Umbilical cord (tissue), 2 donors: ENCODE measurements at places on chromosomes 16 and 17. TPM values are rescaled to one million over a fixed set of nuclear protein-coding genes. Genes with fewer than 3 reads are reported as not detected.
A peak's percentile ranks its signal among the peaks of the same experiment; 100 is the strongest.

- DNase-seq = peak; percentile 16
Observed at GRCh38 chr16:50802000-50802399, 60.1 kb downstream of the CYLD start.

ARSG gene
- 5.5 TPM for total RNA-seq

DNA sequence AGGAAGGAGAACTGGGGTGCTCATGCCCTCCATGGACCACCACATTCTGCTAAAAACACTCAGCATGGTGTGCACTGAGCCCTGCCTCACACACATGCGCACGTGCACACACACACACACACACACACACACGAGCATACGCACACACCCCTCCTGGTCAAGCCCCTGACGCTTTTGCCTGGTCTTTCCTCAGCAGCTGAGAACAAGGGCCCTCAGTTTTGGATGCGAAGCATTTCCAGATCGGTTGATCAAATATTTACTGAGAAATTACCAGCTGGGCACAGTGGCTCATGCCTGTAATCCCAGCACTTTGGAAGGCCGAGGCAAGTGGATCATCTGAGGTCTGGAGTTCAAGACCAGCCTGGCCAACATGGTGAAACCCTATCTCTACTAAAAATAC is 20.1 kb upstream of the RAI1 start:
- DNase-seq = no peak

DNA sequence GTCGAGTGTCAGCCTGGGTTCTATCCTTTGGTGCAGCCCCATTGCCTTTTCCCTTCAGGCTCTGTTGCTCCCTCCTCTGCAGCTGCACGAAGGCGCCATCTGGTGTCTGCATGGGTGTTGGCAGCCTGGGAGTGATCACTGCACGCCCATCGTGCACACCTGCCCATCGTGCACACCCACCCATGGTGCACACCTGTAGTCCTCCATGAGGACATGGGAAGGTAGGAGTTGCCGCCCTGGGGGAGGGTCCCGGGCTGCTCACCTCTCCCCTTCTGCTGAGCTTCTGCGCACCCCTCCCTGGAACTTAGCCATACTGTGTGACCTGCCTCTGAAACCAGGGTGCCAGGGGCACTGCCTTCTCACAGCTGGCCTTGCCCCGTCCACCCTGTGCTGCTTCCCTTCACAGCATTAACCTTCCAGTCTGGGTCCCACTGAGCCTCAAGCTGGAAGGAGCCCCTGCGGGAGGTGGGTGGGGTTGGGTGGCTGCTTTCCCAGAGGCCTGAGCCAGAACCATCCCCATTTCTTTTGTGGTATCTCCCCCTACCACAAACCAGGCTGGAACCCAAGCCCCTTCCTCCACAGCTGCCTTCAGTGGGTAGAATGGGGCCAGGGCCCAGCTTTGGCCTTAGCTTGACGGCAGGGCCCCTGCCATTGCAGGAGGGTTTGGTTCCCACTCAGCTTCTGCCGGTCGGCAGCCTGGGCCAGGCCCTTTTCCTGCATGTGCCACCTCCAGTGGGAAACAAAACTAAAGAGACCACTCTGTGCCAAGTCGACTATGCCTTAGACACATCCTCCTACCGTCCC is 2.9 kb downstream of the CTRL start:
- DNase-seq = peak; percentile 59

GRCh38 chr17:19619705-19620325 is 28.7 kb upstream of the ALDH3A2 start:
- no peak for DNase-seq

GRCh38 chr17:75059369-75060345 is 12.6 kb downstream of the KCTD2 start:
- peak; percentile 89 for DNase-seq

DNA sequence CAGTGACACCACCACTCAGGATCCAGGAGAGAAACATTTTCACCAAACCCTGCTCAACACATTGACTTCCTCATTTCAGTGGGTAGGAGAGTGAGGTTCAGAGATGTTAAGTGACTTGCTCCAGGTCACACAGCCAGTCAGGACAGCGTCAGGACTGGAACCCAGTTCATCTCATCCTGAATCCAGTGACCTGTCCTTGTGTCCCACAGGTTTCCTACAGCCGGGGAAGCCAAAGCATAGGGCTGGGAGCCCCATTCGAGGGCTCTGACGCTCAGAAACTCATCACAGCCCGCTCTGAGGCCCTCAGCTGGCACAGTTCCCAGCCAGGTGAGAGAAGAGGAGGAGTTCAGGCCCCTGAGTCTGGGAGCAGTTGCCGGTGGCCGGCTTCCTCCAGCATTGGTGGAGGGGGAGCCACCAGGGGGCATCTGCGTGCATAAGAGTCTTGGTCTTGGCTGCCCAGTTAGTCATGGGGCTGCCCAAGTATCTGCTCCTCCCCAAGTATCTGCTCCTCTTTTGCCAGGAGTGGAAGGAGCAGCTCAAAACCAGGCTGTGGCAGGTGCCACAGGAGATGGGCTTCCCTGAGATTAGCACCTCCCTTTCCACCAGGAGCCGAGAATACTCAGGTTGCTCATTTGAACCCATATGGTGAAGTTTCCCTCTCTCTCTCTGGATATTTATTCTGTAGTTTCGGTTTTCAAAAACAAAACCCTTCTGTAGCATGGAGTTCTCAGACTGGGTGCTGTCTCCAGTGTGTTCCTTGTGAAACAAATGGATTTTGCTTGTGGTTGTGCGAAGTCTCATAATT is 56.0 kb downstream of the TNFRSF13B start:
- DNase-seq = peak; percentile 15

DNA sequence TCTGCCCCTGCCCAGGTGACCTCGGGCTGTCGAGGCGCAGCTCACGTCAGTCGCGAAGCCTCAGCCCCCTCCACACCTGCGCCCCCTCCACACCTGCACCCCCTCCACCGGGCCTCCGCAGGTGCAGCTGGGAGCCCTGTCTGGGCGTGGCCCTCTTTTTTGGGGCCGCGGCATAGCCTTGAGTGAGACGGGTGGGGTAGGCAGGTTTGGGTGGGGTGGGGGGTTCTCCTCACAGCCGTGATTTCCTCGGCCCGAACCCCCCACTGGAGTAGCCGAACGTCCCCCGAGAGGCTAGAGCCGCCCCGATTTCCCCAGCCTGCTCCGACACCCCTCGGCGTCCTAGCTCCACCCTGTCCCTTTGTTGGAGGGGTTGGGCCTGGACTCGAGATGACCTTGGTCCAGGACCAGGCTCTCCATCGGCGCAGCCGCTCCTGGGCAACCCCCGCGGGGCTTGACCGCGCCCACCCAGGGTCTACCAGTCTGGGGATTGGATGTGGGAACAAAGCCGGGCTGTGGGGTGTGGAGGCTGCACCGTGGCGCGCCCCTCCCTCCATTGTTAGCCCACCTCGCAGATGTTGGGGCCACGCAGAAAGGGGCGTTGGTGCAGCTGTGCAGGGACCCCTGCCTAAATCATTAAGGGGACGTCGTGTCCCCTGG is 626 bp downstream of the TUBB3 start:
- DNase-seq = no peak

DNA sequence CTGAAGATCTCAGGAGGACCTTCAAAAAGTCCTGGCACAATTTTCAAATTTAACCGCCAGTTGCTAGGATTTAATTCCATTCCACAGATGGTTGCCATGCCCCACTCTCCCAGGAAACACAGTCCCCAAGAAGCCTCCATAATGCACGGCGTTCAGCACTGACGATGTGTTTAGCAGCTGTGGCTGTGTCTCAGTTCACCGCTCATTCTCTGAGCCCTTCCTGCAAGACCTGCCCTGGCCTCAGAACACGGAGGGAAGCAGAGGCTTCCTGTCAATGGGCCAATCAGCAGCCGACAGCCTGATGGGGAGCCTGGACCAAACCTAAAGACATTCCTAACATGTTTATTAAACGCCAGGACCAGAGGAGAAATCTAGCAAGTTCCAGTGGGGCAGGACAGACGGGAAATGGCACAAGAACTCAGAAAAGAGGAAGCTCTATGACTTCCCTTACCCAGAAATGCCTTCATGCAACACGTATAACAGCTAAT is 4.9 kb downstream of the MYLK3 start:
- peak; percentile 59 for DNase-seq

GRCh38 chr16:69012906-69013305 is 92.5 kb upstream of the HAS3 start:
- DNase-seq = no peak

DNA sequence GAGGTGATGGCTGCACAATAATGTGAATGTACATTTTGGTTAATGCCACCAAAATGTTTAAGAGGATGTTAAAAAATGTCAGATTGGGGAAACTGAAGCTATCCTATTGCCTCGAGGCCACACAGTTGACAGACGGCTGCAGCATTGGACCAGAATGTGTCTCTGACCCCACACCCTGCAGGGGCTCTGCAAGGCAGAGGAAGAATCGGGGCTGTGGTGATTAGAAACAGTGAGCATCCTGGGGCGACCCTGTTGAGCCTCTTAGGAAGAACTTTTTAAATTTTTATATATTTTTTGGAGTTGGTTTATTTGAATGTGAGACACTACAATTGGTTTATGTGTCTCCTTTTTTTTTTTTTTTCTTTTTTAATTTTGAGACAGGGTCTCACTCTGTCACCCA is 15.0 kb upstream of the ADORA2B start:
- DNase-seq = no peak

TOB1 gene
- total RNA-seq = 17.3 TPM

DNA sequence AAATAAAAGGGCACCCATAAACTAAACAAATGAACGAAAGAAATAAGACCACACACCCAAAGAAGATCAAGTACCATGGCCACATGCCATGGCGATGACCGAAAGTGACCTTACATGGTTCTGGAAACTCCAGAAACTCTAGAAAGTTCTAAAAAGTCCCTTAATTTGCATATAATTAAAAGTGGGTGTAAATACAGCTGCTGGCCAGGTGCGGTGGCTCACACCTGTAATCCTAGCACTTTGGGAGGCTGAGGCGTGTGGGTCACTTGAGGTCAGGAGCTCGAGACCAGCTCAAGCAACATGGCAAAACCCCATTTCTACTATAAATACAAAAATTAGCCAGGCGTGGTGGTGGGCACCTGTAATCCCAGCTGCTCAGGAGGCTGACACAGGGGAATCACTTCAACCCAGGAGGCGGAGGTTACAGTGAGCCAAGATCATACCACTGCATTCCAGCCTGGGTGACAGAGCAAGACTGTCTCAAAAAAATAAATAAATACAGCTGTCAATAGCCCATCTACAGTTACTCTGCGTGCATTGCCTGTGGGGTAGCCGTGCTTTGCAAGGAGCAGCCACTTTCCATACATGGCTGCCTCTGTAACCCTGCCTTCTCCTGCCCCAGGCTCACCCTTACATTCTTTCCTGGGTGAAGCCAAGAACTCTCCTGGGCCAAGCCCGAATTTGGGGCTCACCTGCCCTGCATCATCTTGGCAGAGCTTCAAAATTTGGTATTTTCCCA is 7.2 kb upstream of the ZNF778 start:
- no peak for DNase-seq
